ENCODE measurements at places on chromosomes 5 and 9. TPM values are rescaled to one million over a fixed set of nuclear protein-coding genes. Genes with fewer than 3 reads are reported as not detected.
A peak's percentile ranks its signal among the peaks of the same experiment; 100 is the strongest.

- no peak for DNase-seq
Measured at GRCh38 chr5:180283026-180283615, 8.8 kb downstream of the MAPK9 start.

DNA sequence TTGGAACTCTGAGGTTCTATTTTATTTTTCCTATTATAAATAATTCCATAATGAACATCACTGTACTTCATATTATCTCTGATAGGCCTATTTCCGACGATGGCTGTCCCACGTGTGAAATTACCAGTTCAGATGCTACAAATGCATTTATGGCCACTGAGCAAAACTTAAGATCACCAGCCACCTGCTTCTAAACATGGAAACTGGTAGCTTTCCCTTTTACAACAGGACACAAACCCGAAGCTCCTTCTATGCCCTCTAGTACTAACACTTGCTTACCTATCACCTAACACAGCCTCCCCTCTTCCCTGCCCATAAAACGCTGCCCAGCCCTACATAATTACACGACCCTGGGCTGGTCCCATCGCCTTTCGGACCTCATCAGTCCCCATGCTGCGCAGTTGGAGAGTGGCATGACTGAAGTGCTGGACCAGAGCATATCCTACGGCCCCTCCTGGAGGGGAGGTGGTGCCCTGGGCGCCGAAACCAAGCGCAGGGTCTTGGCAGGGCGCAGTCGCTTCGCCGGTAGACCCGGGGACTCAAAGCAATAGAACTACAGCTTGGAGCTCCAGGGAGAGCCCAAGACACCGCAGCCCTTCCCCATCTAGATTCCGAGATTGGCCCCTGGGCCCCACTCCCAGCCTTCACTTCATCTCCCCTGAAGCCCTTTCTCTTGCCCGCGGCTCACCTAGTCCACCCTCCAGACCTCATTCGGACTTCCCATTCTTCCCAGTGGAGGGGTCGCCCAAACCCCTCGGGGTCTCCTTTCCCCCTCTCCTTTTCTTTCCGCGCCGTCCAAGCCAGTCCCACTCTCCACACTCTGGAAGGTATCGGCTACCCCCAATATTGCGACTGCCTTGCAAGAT, 1.0 kb upstream of the SAP30L start:
- DNase-seq, result peak; percentile 51

GRCh38 chr5:64690104-64690416, 243 bp upstream of the SHISAL2B start:
- DNase-seq, result no peak

GRCh38 chr5:139681466-139681865, 33.3 kb downstream of the CXXC5 start:
- DNase-seq, result no peak

DNA sequence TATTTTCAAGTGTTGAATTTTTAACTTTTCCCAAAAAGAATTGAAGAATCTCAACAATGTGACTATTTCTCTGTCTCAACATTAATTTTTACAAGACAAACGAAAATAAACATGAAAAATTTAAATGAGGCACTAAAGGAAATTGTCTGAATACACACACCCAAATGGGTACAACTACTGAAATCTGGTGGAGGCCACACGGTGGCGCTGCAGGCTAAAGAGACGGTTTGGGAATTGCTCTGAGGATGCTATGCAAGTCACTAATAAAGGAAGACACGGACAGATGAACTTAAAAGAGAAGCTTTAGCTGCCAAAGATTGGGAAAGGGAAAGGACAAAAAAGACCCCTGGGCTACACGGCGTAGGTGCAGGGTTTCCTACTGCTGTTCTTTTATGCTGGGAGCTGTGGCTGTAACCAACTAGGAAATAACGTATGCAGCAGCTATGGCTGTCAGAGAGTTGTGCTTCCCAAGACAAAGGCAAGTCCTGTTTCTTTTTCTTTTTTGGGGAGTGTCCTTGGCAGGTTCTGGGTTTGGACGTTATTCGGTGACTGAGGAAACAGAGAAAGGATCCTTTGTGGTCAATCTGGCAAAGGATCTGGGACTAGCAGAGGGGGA, at the start of gene PCDHB10:
Gene PCDHB10, plus strand, starts transcription at position 244 of the 616 bp plus-strand sequence. Its CDS starts 200 bp downstream, at position 444.
- DNase-seq, result peak; percentile 41

GRCh38 chr9:96638606-96639364, 16.3 kb downstream of the PRXL2C start:
- no peak for DNase-seq

- DNase-seq, result no peak
Measured at GRCh38 chr5:169460123-169460522, 123.5 kb upstream of the SPDL1 start.

DNA sequence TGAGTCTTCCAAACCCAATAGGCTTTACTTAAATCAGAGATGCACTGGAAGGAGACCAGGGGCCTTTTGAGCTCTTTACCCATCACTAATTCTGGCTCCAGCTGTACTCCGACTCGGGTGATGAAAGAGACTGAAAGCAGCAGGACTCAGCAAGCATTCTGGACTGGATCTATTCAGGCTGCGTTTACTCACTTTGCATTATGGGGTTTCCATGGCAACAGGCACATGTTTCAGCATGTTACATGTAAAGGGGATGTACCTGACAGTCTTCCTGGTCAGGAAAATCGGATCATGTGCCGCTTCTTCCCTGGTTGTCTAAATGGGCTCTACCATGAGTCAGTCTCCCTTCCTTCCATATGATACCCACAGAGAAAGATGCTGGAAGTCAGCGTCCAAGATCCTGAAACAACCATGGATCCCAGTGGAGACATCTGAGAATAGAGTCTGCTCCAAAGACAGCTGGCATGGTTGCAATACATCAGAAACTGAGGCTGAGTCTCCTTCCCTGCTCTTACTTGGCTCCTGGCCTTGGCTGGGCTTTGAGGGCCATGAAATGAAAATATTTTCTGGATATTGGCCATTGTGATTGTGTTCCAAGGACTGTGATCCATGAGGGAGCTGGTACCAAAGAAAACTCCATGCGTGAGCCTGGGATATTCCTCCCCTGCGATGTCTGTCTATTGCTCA, 102.5 kb upstream of the TNC start:
- no peak for DNase-seq

GRCh38 chr5:94928891-94929290, 310.4 kb downstream of the SLF1 start:
- DNase-seq, result no peak

DNA sequence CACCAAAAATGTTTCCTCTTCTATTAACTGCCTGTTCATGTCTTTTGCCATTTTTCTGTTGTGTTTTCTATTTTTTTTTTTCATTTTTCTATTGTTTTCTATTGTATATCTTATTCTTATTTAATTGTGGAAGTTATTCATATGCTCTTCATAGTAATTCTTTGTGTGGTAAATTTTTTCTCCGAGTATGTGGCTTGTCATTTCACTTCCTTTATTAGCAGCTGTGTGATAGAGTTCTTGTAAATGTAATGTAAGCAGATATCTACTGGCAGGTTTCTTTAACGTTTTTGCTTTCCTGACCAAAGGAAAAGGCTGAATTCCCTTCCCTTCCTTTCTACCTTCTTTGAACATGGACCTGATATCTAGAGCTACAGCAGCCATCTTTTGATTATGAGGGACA, 5.8 kb upstream of the PLPP1 start:
- DNase-seq, result no peak

GRCh38 chr9:80550181-80550580, 978.4 kb downstream of the TLE4 start:
- no peak for DNase-seq

- DNase-seq, result no peak
Measured at GRCh38 chr9:95777136-95777535, 98.4 kb upstream of the ERCC6L2 start.

DNA sequence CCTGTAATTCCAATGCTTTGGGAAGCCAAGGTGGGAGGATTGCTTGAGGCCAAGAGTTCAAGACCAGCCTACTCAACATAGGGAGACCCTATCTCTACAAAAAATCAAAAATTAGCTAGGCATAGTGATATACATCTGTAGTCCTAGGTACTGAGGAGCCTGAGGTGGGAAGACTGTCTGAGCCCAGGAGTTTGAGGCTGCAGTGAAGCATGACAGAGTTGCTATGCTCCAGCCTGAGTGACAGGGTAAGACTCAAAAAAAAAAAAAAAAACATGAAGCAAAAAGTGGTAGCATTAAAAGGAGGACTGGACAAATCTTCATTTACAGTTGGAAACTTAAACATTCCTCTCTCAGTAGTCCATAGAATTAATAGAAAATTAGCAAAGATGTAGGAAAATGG, 9.8 kb downstream of the CCNG1 start:
- DNase-seq, result no peak

DNA sequence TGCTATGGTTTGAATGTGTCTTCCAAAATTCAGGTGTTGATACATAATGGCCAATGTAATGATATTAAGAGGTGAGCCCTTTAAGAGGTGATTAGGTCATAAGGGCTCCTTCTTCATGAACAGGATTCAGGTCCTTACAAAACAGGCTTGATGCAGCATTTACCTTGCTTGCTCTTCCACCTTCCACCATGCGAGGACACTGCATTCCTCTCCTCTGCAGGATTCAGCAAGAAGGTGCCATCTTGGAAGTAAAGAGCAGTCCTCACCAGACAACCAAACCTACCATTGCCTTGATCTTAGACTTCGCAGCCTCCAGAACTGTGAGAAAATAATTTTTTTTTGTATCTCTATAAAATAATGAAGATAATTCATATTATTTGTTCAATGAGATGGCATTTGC, 314.0 kb upstream of the SMARCA2 start:
- DNase-seq, result no peak

DNA sequence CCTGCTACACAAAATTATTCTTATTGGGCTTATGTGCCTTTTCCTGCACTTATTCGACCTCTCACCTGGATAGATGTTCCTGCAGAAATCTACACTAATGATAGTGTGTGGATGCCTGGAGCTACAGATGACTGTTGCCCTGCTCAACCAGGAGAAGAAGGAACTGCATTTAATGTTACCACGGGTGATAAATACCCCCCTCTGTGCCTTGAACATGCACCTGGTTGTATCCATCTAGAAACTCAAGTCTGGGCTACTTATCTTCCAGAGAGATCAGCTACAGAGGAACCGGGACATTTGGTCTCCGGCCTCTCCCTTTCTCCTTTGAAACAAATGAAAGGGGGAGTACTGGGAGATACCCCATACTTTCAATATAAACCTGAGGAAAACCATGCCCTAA, 54.5 kb downstream of the SH3PXD2B start:
- DNase-seq, result no peak

DNA sequence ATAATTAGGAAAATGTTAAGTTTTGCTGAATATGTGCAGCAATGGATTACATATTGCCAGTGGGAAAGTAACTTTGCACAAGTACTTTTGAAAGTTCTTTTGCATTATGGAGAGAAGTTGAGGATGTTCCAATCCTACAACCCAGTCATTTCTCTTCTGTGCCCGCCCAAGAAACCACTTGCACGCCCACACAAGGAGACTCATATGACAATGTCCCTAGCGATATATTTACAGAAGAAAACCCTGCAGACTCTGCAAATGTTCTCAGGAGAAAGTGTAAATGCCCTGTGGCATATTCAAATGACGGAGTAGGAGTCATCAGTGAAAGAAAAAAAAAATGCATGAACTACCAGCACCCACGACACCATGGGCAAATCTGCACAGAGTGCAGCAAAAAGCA, 356.5 kb downstream of the CTNND2 start:
- no peak for DNase-seq

- no peak for DNase-seq
Measured at GRCh38 chr9:105188746-105189145, 55.7 kb upstream of the SLC44A1 start.

DNA sequence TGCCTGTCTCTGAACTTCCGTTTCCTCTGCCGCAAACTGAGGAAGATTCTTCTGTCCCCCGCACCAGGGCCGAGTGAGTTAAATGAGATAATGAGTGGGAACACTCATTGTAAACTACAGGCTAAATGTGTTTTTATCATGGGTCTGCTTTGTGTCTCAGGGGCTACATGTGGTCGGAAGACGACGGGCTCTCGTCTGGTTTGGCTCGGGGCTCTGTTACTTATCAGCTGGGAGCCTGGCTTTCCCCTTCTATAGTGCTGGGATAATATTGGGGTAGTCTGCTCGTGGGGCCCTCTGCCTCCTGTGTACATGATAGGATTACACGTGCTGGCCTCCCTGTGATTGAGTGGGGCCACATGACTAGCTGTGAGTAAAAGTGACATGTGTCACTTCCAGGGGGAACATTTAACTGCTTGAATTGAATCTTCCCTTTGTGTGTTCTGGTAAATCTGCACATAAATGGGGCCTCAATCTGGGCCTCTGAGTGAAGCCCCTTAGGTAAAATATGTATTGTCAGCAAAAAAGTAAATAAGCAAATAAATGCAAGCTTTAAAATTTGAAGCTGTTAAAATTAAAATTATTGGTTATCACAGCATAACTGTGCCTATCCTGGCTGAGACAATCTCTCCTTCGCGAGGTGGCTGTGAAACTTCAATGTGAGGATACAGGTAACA, 86.9 kb upstream of the SH3PXD2B start:
- no peak for DNase-seq

DNA sequence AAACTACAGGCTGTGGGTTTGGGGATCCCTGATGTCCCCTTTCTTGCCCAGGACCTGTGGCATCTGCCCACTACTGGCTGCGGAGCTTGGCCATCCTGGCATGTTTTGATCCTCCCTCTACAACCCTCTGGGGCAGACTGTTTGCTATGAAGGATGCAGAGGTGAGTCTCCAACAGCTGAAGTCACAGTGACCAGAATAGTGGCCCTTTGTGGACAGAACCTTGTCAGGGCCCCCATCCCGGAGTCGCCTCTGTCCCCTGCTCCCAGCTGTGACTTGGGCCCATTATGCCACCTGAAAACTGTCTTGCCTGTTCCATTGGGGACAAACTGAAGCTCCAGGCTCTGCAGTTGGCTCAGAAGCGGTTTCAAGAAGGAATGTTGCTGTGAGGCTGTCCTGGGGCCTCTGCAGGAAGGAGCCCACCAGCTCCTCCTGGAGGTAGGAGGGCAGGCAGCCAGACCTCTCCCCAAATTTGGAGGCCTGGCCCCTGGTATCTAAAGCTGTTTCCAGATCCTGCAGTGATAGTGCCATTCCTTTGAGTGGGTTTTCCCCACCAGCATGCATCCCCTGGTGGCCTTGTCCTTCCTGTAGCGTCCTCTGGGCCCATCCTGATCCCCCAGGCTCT, 93.3 kb downstream of the BARX1 start:
- DNase-seq, result no peak

The MCTP1 gene
- total RNA-seq, result 1.6 TPM

The PCDHA4 gene
- total RNA-seq, result not detected

The CCDC187 gene
- total RNA-seq, result not detected

The HAVCR1 gene
- 4.1 TPM for total RNA-seq

The STPG3 gene
- total RNA-seq, result not detected

The CA9 gene
- 1.2 TPM for total RNA-seq

The FGFR4 gene
- total RNA-seq, result 1.9 TPM
